ENCODE measurements at places on chromosomes 11 and 22.
A peak's percentile ranks its signal among the peaks of the same experiment; 100 is the strongest.

- no peak for DNase-seq
Observed at GRCh38 chr11:83760932-83761331, 474.8 kb upstream of the CCDC90B start.

- DNase-seq: no peak
Observed at GRCh38 chr11:131561501-131561900, 191.1 kb downstream of the NTM start.

DNA sequence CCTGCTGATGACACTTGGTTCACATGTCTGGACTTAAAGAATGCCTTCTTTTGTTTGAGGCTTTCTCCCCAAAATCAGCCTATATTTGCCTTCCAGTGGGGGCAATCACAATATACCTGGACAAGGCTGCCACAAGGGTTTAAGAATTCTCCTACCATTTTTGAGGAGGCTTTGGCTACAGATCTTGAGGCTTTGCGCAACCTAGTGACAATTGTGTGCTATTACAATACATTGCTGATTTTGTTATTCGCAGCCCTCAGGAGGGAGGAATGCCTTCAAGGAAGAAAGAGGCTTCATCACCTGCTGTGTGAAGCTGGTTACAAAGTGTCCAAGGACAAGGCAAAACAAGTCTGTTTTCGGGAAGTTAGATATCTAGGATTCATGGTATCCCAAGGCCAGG, 50.8 kb upstream of the OR4C15 start:
- no peak for DNase-seq

- peak; percentile 15 for DNase-seq
Observed at GRCh38 chr11:61116426-61117167, 14.3 kb downstream of the CD5 start.

- DNase-seq: peak; percentile 72
Observed at GRCh38 chr11:122215244-122215992, 99.4 kb upstream of the BLID start.

DNA sequence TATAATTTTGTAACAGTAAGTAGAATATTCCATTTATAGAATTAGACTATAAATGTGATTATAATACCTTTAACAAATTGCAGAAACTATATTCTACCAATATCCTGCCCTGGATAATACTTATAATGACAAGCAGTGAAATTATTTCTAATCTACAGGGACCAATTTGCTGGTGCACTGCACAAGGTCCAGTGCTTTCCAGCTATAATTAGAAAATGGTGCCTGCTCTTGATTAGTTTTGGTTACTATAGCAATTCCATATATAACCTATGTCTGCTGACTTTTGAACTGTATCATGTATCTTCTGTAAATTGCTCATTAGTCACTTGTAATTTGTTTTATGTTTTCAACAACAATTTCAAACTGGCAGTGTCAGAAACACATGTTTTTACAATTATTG, 23.1 kb downstream of the FANCF start:
- no peak for DNase-seq

DNA sequence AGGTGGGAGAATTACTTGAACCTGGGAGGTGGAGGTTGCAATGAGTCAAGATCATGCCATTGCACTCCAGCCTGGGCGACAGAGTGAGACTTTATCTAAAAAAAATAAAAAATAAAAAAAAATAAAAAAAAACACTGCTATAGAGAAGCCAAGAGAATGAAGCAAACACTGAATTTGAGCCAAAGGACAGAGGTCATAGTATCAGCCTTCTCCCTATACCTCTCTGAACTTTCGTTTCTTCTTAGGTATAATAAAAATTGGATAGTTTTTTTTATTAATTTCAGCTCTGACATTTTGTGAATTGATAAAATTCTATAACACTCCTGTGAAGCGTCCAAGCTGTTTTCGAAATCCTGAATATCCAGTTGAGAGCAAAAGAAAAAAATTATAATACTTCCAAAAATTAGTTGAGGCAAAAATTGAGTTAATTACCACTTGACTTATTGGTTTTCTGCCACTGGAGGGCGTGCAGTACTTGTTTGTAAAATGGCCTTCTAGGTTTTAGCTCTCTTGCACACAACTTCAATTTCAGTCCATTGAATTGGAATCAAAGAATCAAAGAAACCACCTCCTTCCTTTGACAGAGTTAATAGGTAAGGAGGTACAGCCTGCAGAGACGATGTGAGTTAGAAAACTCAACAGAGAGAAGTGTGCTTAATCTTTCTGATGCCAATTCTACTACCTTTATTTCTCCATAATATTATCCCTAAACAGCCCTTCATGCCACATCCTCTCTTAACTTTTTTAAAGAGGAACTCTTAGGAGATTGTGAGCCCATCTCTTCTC, 143.2 kb downstream of the BBOX1 start:
- no peak for DNase-seq
